Activated CD8-positive, alpha-beta T cell treated with anti-CD3 and anti-CD28 coated beads for 36 hours (primary cell): ENCODE measurements at places on chromosomes 16 and 17. TPM values are rescaled to one million over a fixed set of nuclear protein-coding genes. Genes with fewer than 3 reads are reported as not detected.

DNA sequence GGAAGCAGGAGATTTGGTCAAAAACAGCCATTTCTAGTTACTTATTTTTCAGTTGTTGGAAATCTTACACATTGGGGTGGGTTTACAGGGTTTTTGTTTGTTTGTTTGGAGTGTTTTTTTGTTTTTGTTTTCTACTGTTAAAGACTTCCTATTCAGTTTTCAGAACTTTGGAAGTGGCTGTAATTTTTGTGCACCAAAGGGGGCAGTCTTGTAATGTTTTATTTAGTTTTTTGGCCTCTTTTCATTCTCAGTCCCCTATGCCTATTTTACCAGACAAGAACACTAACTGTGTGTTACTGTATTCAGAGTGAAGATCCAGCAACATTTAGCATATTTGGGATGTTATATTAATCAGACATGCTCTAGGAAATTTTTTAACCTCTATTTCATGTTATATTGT is 20.6 kb downstream of the TPPP3 start:
- no peak for DNase-seq

- DNase-seq: no peak
Observed at GRCh38 chr17:17503566-17504130, 7.5 kb upstream of the RASD1 start.

- no peak for DNase-seq
Observed at GRCh38 chr16:2497116-2497630, 16.6 kb upstream of the ATP6V0C start.

DNA sequence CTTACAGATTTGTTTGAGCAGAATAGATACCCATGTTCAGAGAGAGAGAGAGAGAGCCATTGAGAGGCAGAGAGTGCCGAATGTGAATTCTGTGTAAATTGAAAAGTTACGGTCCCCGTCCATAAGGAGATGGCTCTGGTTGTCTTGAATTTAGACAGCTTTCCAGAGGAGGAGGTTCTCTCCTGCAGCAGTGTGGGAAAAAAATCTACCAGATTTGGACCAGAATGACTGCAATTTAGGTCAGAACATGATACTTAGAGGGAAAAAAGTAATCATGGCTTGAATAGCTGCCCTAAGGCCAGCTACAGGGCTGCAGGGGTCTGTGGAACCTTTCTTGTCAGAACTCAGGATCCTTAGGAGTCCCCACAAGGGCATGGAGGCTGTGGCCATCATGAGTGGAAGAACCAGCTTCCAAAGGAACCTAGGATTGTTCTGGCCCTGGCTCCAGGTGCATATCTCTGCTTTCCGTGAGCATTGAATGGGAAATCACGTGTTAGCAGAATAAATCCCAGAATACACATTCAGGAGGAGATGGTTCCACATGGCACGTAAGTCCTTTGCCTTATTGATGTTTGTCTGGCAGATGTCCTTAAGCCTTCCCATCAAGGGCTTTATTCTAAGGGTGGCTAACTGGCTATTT is 13.0 kb downstream of the PITPNC1 start:
- DNase-seq: no peak

DNA sequence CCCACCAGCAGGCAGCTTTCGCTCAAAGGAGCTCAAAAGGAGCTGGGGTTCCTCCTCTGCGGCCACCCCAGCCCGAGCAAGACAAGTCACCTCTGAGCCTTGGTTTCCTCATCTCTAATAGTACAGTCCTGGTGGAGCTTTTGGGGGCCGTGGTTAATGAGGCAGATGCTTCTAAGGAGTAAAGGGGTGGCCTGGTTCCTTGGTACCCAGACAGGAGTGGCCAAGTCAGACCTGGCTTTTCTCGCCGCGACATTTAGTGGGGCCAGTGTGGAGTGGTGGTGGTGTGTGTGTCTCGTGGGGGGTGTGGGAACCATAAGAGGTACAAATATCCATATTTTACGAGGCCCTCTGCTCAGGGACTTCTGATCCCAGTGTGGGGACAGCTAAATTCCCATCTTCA is 6.7 kb downstream of the FOXF1 start:
- DNase-seq: no peak

DNA sequence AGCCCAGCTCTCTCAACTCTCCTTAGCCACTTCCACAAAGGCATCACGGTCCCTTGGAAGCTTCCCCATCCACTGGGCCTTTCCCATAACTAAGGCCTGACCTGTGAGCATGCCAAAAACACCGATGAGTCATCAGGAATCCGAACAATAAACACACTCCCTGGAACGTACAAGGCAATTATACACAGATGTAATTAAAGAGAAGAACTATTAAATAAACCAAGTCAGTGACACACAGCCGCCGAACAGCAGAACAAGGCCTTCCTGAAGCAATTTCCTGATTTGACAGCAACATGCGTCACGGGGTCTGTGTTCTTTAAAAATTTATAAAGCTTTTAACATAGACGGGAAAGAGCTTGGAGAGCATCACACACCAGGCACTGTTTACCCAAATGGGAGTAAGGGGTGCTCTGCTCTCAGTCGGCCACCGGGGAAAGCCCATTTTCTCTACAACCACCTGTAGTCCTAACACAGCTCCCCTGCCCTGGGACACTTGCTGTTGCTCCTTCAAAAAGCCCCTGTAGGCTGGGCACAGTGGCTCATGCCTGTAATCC is 29.4 kb downstream of the COG7 start:
- DNase-seq: no peak

DNA sequence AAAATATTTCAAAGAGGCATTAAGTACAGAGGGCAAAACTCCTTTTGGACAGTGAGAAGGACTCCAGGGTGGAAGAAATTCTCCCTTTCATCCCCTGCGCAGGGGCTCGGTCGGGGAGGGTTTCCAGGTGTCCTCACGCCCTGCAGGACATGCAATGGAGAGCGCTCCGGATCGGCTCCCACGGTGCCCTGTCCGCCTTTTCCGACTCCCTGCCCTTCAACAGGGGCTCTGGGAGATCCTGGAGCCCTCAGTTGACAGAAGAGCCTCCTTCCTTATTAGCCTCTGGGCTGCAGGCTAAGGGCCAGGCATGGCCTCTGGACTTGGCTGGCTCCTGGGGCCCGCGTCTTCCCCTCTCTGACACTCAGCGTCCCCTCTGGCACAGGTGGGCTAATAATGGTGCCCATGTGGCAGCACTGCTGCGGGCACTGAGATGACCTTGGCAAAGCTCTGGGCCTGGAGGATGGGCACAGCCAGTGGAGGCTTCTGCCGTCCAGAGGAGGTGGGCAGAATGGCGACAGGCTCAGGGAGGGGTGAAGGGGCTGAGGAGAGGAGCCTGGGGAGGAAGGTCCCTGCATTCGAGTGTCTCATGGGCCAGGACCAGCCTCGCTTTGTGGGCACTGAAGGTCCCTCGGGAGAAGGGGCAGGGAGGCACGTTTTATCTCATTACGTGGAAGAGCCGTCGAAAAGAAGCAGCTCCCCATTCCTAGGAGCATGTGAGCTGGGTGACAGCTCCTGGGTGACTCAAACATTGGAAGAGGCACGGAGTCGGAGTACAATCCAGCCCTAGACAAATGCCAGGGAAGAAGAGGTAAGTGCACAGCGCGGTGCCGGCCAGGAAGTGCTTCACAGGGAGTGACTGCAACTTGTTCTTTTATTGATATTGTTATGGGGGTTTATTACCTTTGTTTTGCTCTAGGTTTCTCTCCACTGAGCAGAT is 161.7 kb downstream of the IRF8 start:
- no peak for DNase-seq

DNA sequence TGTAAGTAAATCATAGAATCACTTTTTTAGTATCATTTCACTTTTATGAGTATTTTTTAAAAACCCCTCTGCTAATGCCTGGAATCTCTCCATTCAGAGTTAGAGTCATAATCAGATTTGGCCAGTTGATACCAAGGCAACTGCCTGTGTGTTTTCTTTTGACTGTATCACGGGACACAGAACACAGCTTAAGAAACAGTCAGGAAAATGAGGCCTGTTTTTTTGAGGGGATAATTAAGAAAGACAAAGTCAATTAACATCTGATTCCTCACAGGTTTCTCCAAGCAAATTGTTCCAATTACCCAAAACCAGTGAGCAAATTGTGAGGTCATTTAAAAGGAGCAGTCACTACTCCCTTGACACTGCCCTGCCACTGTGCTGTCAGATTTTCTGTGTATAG is 944.5 kb upstream of the SOX9 start:
- DNase-seq: no peak

DNA sequence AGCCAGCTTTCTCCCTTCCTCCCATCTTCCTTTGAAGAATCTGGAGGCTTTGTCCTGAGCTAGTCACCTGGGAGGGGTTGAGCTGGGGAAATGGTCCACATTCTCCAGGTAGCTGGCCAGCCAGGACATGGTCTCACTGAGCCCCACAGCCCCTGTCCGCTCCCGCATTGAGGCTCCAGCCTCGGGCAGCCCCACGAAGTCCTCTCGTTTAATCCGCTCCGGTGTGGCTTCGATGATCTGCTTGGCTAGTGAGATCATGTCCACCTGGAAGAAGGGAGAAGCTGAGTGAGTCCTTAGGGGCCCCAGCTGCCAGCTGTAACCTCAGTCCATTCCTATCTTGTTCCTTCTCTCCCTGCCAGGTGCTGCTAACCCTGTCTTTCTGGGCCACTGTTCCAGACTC is 2.7 kb upstream of the SPAG7 start:
- DNase-seq: no peak

DNA sequence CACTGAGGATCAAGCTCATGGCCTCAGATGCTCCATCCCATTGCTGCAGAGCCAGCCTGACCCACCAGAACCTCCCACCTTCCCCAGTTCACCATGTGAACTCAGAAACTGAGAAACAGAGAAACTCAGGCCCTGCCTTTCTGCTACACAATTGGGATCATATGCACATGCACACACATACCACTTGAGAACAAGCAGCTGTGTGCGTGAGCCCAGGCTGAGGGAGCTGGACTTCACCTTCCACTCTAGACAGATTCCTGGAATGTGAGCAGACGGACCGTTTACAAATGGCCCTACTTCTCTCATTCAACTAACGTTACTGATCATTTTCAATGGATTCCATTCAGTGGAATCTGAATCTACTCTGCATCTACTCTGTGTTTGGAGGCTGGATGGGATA is 1.7 kb upstream of the SPEM2 start:
- DNase-seq: no peak

DNA sequence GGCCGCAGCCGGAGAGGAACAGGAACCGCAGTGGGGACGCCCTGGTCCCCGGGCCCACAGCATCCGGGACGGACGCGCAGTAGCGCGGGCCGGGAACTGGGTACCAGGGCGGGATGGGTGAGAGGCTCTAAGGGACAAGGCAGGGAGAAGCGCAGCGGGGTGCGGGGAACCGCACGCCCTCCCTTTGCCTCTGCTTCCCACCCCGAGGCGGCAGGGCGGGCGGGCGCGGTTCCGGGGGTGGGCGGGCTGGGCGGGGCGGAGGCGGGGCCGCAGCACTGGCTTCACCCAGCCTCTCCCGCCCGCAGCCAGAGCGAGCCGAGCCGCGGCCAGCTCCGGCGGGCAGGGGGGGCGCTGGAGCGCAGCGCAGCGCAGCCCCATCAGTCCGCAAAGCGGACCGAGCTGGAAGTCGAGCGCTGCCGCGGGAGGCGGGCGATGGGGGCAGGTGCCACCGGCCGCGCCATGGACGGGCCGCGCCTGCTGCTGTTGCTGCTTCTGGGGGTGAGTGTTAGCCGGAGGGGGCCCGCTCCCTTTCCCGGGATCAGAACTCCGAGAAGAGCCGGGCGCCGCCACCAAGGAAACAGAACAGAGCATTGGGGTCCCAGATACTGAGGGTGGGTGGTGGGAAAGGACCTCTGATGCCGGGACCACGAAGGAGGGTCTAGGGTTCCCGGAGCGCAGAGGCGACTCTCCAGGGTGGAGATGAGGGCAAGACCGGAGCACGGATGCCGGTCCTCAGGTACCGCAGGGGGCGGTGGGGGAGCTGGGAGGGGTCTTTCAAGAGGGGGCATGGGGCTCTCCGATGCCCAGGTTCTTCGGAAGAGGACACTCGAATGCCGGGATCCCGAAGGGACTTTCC is at the start of gene NGFR:
TSS of gene NGFR (plus strand) at position 308 of the 856 bp plus-strand sequence. CDS start at position 433, 125 bp downstream.
- DNase-seq: peak; percentile 42

DNA sequence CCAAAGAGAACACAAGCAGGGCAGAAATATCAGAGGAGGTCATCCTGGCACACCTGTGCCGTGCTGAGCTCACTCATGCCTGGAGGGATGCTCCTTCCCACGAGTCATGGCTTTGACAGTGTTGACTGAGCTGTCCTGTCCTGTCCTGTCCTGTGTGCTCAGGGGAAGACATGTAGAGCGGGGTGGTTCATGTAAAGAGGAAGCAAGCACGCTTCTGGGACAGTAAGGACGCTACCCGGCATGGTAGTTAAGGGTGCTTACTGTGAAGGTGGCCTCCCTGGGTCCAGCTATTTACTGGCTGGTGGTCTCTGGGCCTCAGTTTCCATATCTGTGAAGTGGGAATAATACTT is 398 bp downstream of the LGALS9 start:
- no peak for DNase-seq

GRCh38 chr17:4527566-4528125 is 27.5 kb downstream of the MYBBP1A start:
- DNase-seq: no peak

DNA sequence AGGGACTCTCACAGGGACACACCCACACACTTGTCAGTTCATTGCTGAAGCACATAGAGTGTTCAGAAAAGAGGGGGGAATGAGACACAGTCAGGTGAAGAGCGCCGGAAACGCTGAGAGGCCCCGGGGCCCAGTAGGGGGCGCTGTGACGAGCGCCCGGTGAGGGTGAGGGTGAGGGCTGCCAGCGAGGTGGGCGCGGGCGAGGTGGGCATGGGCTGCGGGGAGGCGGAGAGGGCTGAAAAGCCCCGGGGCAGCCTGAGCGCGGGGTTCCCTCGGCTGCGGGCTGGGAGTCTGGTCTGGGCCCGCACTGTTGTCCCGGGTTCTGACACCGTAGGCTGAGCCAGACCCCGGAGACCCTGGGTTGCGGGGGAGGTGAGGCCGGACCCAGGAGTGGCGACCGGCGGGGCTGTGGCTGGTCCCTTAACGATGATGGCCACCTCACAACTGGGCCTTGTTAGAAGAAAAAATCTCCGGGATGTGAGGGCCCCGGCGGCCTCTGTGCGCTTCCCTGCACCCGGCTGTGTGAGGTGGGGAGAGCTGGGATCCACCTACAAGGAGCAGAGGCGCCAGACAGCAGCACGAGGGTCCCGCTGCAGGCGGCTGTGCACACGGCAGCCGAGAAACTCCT is 91.4 kb downstream of the C16orf78 start:
- DNase-seq: peak; percentile 26

PRRT2 gene
- total RNA-seq: 1.5 TPM

MEFV gene
- not detected for total RNA-seq

CNTNAP1 gene
- total RNA-seq: 0.25 TPM

SEPTIN1 gene
- total RNA-seq: 163 TPM

OR4D1 gene
- 0.25 TPM for total RNA-seq
